ENCODE measurements at places on chromosomes 5 and 9. TPM values are rescaled to one million over a fixed set of nuclear protein-coding genes. Genes with fewer than 3 reads are reported as not detected.

GRCh38 chr5:81363093-81363871 is 30.7 kb downstream of the ACOT12 start:
- peaks cover 8% of the 10 kb centered on the region for H3K27me3 ChIP-seq
- H3K27ac ChIP-seq, result no peak overlapping the region
- no peaks in the 10 kb centered on the region for H3K36me3 ChIP-seq
- H3K4me3 ChIP-seq, result no peak overlapping the region

GRCh38 chr5:74420220-74420619 is 220.3 kb downstream of the ENC1 start:
- DNase-seq, result no peak
- H3K36me3 ChIP-seq, result no peaks in the 10 kb centered on the region
- H3K27ac ChIP-seq, result no peak overlapping the region
- no peak overlapping the region for H3K4me3 ChIP-seq
- H3K27me3 ChIP-seq, result peaks cover 23% of the 10 kb centered on the region

- no peak overlapping the region for H3K4me3 ChIP-seq
- no peaks in the 10 kb centered on the region for H3K36me3 ChIP-seq
- H3K27me3 ChIP-seq, result peaks cover 42% of the 10 kb centered on the region
- no peak for DNase-seq
- H3K4me1 ChIP-seq, result no peaks in the 10 kb centered on the region
Measured at GRCh38 chr5:78594610-78595457, 53.7 kb downstream of the LHFPL2 start.

DNA sequence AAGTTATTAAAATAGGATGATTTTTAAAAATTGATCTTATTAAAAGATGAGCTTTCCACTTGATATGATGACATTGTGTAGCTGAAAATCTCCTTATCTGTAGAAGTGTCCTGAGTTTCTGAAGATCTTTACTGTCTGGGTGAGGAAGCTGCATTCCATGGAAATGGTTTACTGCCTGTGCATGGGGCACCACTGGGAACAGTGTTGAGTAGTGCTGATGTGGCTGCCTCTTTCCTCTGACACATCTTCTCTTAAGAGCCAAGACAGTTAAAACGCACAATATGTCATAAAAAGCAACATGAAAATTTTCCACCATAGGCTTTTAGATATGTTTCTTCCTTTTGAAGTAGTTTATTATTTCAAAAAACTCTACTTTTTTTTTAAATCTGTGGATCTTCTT is 24.6 kb downstream of the SECISBP2 start:
- no peak overlapping the region for H3K27ac ChIP-seq
- H3K4me1 ChIP-seq, result peaks cover 37% of the 10 kb centered on the region
- peaks cover 68% of the 10 kb centered on the region for H3K36me3 ChIP-seq
- DNase-seq, result no peak
- no peak overlapping the region for H3K4me3 ChIP-seq
- no peaks in the 10 kb centered on the region for H3K27me3 ChIP-seq

DNA sequence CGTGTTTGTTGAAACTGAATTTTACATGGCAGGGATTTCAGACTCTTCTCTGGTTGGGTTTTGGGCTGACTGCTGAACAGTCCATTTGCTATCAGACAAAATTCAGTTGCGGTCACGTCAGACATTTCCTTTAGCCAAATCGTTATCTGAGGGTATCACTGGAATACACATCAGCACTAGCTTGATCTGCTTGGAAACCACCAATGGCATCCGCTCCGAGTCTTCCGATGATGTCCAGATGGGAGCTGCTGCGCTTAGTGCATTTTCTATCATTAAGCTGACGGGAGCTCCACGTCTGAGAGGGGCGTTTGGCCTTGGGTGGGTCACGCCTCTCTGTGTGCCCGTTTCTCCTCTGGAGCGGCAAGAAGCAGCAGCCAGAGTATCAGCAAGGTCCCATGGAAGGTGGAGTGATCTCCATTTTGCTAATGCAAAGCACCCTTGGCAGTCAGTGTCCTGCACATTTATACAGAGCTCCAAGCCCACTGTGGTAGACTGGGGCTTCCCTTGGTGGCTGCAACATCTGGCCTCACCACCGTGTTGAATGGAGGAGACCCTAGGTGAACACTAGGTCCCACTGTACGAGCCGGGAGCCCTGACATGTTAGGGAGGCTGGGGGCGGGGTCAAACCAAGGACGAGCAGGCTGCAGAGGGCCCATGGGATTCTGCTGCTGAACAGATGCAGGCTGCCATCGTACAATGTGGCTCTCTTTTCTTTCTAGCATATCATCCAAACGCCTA is 134.6 kb upstream of the PHYKPL start:
- no peaks in the 10 kb centered on the region for H3K27me3 ChIP-seq
- DNase-seq, result no peak
- no peak overlapping the region for H3K4me3 ChIP-seq

GRCh38 chr5:177369645-177370440 is 12.1 kb downstream of the RGS14 start:
- no peak overlapping the region for H3K4me3 ChIP-seq
- peak overlapping the region; percentile 49 for H3K27ac ChIP-seq
- H3K27me3 ChIP-seq, result no peaks in the 10 kb centered on the region

DNA sequence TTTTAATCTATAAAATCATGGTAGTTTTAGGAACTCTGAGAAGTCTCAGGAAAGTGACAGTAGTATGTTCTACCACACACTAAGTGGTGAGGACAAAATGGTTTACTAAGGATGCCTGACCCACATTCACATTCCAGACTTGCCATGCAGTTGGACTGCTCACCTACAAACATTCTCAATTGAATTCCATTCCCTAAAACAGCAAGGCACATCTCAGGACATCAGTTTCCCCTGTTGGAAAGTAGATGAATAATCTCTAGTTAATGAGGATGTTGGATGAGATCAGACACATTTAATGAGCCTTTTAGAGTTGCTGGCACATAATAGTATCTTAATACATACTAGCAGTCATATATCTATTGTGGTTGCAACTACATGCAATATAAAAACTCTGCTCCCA is 76.6 kb downstream of the ZNF618 start:
- H3K27ac ChIP-seq, result no peak overlapping the region
- H3K36me3 ChIP-seq, result no peaks in the 10 kb centered on the region
- DNase-seq, result no peak
- H3K4me1 ChIP-seq, result no peaks in the 10 kb centered on the region
- H3K4me3 ChIP-seq, result no peak overlapping the region

DNA sequence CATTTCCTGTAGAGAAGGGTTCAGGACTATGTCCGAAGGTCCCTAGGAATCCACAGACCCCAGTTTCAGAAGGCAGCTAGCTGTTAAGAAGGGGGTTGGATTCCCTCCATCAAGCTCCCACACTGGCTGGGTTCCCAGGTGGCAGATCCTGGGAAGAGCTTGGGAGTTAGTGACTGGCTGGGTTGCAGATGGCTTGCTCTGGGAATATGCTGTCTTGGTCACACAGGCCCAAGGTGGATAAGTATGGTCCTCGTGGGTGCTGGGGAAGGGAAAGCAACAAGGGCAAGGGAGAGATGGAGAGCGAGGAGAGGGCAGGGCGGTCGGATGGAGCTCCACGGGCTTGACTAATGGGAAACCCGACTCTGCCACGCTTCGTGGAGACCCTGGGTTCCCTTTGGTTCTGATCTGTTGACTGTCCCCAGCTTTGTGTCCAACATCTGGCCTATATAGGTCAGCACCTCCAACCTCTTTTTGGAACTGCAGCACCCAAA is 17.4 kb downstream of the SH3PXD2B start:
- H3K27ac ChIP-seq, result no peak overlapping the region
- H3K4me3 ChIP-seq, result no peak overlapping the region
- DNase-seq, result no peak
- H3K27me3 ChIP-seq, result peaks cover 12% of the 10 kb centered on the region

Gene BTNL8
- not detected for total RNA-seq

Gene AFF4
- 34.7 TPM for total RNA-seq

Gene SCGB3A2
- not detected for total RNA-seq

Gene TRIM7
- total RNA-seq, result 1.6 TPM

Measured in activated CD8-positive, alpha-beta memory T cell treated with anti-CD3 and anti-CD28 coated beads, Interleukin-2, amount 10 ng/mL, durations not matched to agents 7 days and 5 days (primary cell).